T follicular helper cell (primary cell): ENCODE measurements at places on chromosomes 1 and 21.

- no peak for DNase-seq
These were observed 41.5 kb downstream of the CDK18 start for GRCh38 chr1:205545991-205546390.

- no peak for DNase-seq
These were observed 525.0 kb downstream of the MATN1 start for GRCh38 chr1:30198451-30198760.

GRCh38 chr1:6554907-6555778 is at the start of gene TAS1R1:
TSS of gene TAS1R1 (plus strand) at chr1:6555307. CDS start at chr1:6555374, 67 bp downstream.
- no peak for DNase-seq

- no peak for DNase-seq
These were observed 41.2 kb upstream of the PDC start for GRCh38 chr1:186502087-186502486.

DNA sequence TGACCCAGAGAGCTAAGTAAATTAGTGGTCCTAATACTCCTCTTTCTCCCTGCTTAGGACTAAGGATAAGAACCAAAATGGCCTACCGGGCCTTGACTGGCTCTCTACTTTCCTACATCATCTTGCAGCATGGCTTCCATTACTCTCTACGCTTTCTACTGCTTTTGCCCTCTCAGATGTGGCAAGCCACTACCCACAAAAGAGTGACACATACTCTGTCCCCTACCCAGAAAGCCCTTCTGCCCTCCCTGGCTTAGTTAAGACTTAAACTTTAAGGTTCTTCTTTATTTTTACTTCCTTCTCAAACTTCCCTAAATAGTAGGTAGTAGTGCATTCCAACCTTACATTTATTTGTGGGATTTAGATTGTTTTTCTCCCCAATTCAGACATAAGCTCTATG is 228.1 kb downstream of the TPR start:
- no peak for DNase-seq

GRCh38 chr1:207397525-207397926 is 56.6 kb upstream of the CR2 start:
- no peak for DNase-seq

GRCh38 chr1:168285971-168286927 is 5.6 kb downstream of the TBX19 start:
- DNase-seq, result no peak

DNA sequence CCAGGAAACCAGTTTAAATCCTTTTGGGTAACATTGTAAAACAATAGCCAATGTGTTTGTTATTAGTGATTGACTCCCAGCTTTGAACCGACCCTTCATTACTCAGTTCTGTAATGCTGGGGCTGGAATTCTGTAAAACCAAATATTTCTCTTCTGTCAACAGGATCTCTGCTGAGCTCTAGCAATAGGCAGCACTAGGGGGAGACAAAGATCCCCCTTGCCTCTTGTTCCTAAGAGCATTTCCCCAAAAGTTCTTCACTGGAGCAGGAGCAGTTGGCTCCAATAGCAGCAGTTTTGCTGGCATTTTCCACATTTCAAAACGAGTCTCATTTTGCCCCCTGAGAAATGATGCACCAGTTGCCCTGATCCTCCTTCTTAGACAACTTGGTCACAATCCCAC is 1671.1 kb downstream of the MRPL39 start:
- DNase-seq, result no peak

DNA sequence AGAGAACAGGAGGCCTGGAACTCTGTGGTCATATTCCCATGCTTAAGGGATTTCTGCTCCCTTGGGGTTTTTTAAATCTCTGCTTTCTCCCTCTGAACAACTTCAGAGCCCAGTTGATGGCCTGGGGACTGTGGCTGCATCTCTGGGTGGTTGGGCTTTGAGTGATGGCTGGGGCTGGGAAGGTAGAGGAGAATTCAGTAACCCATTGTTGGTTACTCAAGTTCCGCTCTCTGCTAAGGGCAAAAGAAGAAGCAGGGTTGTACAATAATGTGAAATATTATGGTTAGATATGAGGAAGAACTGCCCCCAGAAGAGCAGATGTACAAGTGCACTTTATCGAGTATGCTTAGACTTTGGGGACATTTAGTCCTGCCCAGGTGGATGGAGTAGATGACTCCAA is 72.1 kb upstream of the CNTN2 start:
- DNase-seq, result no peak

- no peak for DNase-seq
These were observed 145.0 kb upstream of the ZC3H11B start for GRCh38 chr1:219757890-219758289.

- DNase-seq, result no peak
These were observed 74.7 kb upstream of the AKT3 start for GRCh38 chr1:243924588-243925349.
